ENCODE measurements at places on chromosomes 11 and 22.

DNA sequence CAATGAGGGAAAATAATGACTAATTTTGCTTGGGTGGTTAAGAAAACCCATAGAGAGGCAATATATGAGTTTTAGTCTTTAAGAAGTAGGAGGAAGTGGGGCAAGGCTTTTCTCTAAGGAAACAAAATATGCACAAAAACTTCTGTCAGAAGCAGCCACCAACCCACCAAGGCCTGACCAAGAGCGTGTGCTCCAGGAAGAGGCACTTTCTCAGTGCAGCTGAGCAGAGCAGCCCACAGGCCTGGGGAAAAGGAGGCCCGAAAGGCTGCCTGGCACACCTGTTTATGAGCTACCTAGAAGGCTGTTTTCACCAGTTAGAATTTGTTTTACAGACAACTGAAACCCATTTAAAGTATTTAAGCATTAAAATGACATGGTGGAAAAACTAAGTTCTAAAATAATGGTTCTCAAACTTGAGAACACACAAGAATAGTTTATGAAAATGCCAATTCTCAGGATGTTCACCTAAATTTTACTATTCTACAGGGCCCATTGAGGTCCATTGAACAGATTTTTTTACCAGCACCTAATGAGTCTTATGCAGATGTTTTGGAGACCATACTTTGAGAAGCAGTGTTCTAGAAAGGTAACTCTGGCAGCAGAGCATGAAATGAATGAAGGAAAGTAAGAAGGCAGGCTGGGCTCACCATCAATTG lies 160.5 kb upstream of the DDI1 start:
- no peak for DNase-seq

GRCh38 chr11:63876616-63877015 lies 37.7 kb downstream of the MARK2 start:
- DNase-seq: no peak

DNA sequence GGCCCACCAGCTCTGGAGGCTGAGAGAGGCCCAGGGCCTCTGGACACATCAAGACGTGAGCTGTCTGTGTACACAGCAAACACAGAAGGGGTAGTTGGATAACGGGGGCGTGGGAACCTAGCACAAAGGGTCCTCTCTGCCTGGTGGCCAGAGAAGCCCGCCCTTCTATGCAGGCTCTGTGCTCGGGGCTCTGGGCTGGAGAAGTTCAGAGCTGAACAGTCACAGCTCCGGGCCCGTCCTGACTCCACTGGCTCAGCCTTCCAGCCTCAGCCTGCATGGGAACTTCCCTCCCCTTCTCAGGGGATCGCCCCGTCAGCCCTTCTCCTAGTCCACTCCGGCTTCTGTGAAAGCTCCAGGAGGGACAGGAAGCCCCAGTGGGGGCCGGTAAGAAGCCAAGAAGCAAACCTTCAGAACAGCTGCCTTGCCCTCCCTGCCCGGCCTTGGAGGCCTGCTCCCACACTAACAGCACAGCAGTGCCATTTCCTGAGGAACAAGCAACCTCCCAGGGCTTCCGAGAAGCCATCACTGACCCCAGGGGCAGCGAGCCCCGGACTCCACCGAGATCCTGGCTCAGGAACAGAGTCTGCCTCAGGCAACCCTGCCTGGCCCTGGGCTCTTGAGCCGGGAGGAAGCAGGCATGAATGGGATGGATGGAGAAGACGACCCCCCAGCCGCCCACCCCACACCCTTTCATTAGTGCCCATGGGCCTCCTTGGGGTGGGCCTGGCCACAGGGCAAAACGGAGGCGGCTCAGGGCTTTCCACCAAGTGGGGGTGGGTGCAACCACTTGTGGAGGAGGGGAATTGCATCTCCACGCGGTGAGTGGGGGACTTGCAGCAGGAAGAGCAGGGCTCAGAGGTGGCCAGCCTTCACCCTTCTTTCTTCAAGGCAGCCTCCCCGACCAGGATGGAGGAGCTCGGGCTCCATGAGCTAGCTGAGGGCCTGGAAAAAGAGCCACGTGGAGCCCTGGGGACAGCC lies 119.8 kb downstream of the ST3GAL4 start:
- DNase-seq: no peak

- no peak for DNase-seq
Measured at GRCh38 chr22:22161924-22162851, 82.4 kb upstream of the VPREB1 start.

Measured in thoracic aorta (tissue), 2 donors.